NB4 (cell line): ENCODE measurements at places on chromosomes 4 and X.

GRCh38 chr4:113646442-113646822 is 115.1 kb downstream of the CAMK2D start:
- DNase-seq: no peak

DNA sequence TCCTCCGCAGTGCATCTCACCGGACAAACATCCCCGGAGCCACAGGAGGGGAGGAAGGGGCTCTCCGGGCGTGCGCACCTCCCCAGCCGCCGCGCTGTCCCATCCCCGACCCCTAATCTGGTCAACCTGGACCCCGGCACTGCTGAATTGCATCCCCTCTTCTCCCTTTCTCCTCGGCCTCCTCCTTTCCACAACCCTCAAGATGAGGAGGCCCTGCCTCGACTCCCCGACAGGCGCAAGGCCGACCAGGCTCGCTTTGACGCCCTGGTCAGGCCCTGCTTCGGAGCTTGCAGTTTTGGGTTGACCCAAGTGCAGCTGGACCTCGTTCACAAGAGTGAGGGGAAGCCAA is 2.3 kb downstream of the PDGFRA start:
- no peak for DNase-seq

GRCh38 chr4:140653718-140654494 is 85.1 kb upstream of the UCP1 start:
- DNase-seq: no peak

GRCh38 chrX:133992882-133993281 is 7.5 kb upstream of the GPC3 start:
- DNase-seq: no peak

DNA sequence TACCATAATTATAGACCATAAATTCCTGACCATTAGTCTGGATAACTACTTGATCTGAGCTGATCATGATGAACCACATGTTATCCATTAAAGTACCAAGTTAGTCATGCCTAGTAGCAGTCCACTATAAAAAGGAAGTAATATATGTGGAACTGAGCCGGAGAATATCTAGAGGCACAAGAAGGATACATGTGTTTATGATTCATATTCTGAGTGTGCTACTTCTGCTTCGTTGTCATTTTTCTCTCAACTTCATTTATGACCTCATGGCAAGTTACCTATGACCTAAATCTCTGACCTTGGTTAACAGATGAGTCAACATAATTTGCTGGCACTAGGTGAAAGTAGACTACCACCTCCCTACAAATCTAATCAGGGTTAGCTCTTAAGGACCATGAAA is 56.5 kb upstream of the ANKRD17 start:
- peak; percentile 16 for DNase-seq

DNA sequence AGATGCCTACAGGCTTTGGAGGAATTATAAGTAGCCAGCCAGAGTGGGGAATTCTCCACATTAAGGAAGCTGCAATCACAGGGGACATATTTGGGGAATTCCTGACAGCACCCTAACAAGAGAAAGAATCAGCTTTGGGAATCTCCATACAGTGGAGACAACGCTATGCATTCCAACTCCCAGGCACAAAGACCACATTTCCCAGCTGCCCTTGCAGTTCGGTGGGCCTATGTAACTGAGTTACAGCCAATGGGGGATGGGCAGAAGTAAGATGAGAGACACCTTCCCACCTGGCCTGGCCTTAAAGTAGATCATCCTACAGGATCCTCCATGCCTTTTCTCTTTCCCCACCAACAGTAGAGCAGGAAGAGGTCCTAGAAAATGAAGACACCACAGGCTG is 43.4 kb upstream of the CCKAR start:
- DNase-seq: no peak

- no peak for DNase-seq
Observed at GRCh38 chr4:141036786-141037185, 96.5 kb downstream of the RNF150 start.

- no peak for DNase-seq
Observed at GRCh38 chr4:6480534-6481088, 8.2 kb upstream of the PPP2R2C start.

DNA sequence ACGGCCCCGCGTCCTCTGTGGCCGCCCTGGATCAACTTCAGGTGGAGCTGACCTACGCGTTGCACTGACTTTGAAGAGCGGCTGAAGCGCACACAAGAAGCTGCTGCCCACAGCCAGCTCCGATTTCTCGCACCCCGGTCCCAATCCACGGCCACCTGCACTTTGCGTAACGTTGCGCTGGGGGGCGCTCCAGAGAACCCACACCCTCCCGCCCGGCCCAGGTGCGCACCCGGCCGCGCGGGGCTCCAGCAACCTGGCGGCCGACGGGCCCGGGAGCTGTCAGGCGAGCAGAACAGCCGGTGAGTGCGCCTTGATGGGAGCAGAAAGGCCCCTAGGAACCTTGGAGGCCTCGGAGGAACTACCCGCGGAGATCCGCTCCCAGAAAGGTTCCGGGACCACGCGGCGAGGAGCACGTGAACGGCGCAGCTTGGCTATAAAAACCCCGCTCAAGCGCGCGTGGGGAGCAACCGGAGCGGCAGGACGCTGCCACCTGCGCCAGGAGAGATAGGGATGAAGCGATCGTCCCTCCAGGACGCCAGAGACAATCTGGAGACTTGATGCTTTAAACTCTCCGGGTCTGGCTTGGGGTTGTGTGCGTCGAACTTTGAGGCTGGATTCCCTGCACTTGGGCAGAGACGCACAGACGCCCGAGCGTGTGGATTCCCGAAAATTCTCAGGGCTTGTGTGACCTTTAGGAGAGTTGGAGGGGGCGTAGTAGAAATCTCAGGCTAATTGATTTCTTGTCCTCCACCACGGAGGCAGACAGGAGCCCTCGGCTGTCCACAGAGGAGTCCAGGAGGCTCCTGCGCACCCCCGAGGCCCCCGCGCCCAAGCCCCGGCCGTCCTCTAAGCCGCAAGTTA is 591 bp upstream of the NWD2 start:
- DNase-seq: no peak

- DNase-seq: no peak
Observed at GRCh38 chr4:74206088-74206825, 48.3 kb downstream of the MTHFD2L start.
